HFFc6 (cell line): ENCODE measurements at places on chromosomes 3 and 15.

DNA sequence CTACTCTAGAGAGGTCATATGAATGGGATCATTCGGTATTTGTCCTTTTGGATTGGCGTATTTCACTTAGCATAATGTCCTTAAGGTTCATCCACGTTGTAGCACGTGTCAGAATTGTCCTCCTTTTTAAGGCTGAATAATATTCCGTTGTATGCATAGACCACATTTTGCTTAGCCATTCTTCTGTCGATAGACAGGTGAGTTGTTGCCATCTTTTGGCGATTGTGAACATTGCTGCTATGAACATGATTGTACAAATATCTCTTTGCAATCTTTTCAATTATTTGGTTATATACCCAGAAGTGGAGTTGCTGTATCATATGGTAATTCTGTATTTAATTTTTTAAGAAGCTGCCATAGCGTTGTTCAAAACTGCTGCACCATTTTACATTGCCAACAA lies 52.4 kb upstream of the GOLGA8J start:
- DNase-seq = no peak

DNA sequence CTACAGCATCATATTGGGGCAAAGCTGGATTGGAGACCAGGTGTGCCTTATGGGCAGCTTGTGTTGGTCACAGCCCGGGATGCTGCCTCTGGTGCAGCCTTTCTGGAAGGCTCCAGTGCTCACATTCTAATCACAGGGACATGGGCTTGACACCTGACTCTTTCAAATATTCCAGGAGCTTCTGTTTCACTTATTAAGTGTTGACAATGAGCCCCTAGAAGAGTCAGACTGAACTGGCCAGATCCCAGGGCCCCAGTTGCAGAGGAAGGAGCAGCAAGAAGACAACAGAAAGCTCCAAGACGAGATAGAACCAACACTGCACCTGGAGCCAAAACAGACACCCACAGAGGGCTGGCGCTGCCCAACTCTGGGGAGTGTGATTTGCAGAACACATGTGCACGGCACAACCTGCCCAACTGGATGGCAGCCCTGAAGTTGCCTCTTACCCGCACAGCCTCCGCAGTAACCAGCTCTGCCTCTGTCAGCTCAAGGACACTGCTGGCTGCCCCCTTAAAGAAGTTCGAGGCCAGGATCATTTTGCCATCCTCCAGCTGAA lies 30.3 kb downstream of the ALDH1L1 start:
- DNase-seq = no peak

- peak; percentile 67 for DNase-seq
Observed at GRCh38 chr3:170709046-170709445, 123.2 kb upstream of the SLC7A14 start.

DNA sequence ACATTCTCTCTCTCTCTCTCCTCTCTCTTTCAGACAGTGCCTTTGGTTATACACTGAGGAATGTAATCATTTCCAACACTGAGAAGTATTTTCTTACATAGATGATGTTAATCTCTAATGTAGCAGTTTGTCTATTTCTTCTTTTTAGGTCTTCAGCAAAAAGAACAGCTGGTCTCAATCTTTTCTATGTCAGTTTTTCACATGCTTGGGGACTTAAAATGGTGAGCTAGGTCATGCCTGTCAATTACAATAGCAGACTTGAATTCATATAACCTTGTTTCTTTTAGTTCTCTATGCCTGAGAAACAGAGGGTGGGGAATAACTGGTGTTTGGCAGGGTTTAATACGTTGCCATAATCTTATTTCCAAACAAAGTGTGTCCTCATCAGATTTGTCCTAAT lies 786.2 kb downstream of the SQOR start:
- no peak for DNase-seq

- DNase-seq = no peak
Observed at GRCh38 chr3:72285502-72285901, 500.6 kb upstream of the PROK2 start.

DNA sequence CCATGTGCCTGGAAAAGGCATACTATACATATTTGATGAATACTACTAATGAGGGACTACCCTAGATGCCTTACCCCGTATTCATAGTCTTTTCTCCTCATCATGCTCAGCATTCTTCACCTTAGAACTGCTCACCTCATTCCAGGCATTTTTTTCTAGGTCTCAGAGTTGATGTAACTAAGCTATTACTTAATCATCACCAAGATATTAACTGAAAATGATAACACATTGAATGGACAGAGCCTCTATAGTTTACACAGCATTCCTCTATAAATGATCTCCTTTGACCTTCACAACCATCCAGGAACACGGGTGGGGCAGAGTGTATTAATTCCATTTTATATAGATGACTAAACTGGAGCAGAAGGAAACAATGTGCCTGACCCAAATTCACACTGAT lies 174.1 kb upstream of the DPH6 start:
- DNase-seq = peak; percentile 20

- peak; percentile 45 for DNase-seq
Observed at GRCh38 chr15:44296625-44297524, 8.4 kb downstream of the GOLM2 start.

- no peak for DNase-seq
Observed at GRCh38 chr3:137103739-137104138, 146.0 kb downstream of the IL20RB start.

DNA sequence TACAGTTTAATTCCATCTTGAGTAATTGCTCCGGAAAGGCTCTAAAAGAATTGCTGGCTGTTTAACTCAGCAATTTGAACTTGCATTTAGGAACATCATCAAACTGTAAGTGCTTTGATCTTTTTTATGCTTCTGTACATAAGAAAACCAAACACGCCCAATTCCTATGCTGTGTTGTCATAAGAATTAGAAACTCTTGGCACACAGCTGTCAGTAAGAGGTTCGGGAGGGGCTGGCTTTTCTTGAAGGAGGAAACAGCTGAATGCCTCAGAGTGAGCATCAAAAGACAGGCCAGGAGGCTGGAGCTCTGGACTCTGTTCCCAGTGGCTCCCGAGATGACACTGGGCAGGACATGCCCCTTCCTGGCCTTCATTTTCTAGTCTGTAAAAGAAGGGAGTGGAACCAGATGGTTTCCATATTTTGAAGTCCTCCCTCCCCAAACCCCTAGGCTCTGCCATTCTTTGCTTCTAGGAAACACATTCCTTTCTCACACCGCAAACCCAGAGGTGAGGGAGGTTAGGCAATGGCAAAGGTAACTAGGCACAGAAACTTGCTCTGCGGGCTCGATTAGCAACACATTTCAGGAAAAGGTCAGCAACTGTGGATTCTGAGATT lies 73.7 kb upstream of the DLG1 start:
- DNase-seq = peak; percentile 87

- DNase-seq = no peak
Observed at GRCh38 chr3:100023595-100023994, 90.7 kb downstream of the FILIP1L start.

GRCh38 chr3:188287339-188287738 lies 133.4 kb downstream of the LPP start:
- no peak for DNase-seq

DNA sequence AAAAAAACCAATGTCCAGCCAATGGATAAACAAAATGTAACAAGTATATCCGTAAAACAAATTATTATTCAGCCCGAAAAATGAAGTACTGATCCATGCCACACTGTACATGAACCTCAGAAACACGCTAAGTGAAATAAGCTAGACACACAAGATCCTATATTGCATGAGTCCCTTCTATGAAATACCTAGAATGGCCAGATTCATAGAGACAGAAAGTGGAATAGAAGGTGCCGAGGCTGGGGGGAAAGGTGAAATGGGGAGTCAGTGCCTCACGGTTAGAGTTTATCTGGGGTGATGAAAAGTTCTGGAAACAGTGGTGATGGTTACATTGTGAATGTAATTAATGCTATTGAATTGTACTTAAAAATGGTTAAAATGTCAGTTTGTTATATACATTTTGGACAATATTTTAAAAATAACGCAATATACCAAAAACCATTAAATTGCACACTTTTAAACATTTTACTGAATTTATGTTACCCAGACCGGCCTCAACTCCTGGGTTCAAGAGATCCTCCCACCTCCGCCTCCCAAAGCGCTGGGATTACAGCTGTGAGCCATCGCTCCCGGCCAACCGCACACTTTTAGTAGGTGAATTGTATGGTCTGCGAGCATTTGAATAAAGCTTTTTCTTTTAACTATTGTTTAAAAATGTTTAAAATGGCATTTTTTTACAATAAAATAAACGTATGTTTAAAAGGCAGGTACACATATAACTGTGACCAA lies 2.1 kb downstream of the RNF168 start:
- DNase-seq = peak; percentile 13

DNA sequence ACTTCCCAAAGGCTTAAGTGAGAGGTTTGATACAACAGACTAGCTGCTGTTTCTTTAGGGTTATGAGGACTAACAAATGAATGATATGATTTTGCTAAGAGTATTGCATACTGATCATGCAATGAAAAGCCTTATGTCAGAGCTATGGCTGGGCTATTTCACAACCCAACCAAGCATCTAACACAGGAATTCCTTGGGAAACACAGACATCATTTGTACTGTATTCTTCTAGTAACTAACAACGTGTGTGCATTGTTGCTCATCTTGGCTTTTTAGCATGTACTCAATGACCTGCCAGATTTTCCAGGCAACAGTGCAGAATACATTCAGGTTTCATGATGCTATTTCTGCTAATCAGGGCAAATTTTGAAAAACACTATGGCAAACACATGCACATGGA lies 19.3 kb downstream of the PDZRN3 start:
- peak; percentile 53 for DNase-seq

- no peak for DNase-seq
Observed at GRCh38 chr3:49025005-49025792, 3.3 kb downstream of the NDUFAF3 start.

DNA sequence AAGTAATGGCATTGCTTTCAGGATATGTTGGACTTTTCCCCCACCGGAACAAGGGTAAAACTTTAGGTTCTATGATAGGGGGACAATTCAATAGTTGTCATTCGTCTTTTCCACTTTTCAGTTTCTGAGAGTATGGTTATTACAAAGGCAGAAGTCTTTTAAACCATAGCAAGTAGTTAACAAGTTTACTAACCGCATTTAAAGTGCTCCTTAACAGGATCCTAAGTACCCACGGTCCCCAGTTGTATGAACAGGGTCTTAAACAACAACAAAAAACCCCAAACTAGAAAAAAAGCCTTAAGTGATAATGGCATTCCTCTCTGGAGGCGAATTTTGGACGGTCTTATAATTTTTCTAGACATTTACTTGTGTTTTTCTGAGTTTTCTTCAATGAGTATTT lies 831 bp downstream of the IFT57 start:
- DNase-seq = no peak

GRCh38 chr3:195070336-195070735 lies 200.6 kb downstream of the XXYLT1 start:
- no peak for DNase-seq

DNA sequence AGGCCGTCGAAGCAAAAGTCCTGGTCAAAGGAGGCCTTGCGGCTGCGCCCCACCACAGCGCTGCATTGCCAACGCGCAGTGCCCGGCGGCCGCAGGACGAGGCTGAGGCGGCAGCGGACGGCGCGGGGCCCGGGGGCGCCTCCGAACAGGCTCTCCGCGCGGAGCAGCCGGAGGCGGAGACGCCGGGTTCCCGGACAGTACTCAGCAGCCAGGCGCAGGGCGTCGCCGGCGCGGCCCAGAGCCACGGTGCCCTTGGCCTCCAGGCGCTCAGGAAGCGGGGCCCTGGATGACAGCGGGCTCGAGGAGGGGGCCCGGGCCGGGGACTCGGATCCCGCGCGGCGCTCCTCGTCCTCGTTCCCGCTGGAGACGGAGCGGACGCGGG lies 1.1 kb downstream of the C2CD4B start:
- DNase-seq = no peak
